ENCODE measurements at places on chromosomes 13 and 19. TPM values are rescaled to one million over a fixed set of nuclear protein-coding genes. Genes with fewer than 3 reads are reported as not detected.

DNA sequence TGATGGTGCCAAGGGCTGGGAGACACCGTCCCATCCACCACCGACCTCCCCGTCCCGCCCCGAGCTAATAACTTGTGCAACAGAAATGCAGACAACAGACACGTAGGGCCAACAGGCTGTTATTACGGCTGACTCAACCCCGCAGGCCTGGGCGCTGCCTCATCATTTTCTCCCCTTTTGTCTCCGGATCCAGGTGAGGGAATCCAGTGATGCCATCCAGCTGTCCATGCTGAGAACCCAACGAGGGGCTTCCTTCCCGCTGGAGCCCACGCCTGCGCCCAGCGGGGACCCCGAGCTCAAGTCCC is 6.4 kb upstream of the DIRAS1 start:
- no peak for DNase-seq

- no peak for DNase-seq
Measured at GRCh38 chr13:84399320-84400085, 517.2 kb upstream of the SLITRK1 start.

DNA sequence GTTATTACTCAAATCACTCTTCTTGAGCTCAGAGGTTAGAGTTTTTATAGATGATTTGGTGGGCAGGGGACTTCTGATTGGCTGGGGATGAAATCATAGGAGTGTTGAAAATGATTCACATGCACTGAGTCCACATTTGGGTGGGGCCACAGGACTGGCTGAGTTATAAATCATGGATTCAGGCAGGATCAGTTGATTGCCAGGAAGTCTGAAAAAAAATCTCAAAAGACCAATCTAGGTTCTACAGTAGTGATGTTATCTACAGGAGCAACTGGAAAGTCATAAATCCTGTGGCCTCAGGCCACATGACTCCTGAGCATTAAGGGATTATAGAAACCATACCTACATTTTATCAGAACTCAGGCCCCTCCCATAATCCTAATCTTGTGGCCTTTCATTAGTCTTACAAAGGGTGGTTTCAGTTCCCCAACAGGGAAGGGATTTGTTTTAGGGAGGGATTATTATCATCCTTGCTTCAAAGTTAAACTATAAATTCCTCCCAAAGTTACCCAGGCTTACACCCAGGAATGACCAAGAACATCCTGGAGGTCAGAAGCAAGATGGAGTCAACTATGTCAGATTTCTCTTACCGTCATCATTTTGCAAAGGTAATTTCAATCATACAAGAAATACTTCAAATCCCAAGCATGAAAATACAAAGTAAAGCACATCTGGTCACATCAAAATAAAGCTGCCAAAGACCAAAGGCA is 5.6 kb upstream of the CCDC70 start:
- DNase-seq, result no peak

- DNase-seq, result no peak
Measured at GRCh38 chr13:34208336-34208735, 390.4 kb downstream of the RFC3 start.

DNA sequence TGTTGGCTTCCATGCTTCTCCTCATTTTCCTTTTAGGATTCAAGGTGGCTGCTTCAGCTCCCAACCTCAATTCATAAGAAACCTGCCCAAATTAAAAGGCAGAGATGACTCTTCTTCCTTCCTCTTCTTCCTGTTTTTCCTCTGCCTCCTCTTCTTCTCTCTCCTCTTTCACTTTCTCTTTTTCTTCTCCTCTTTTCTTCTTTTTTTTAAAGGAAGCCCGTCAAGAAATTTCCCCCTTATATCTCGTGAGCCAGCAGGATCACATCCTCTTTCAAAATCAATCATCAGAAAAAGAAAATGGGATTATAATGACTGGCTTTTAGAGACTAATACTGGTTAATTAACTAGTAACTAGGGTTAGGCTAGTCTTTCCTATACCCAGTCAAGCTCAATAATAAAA is 220.3 kb downstream of the NBEA start:
- no peak for DNase-seq

DNA sequence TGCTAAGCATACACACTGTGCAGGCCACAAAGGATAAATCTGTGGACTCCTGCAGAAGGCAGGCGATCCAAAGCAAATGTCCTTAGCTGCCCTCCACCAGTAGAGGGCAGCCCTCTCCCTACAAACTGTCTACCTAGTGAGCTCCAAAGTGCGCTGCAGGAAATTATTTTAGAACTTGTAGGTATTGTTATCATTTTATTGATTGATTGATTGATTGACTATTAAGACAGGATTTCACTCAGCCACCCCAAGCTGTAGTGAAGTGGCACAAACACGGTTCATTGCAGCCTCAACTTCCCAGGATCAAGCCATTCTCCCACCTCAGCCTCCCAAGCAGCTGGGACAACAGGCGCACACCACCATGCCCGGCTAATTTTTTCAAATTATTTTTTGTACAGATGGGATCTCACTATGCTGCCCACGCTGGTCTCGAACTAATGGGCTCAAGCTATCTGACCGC is 37.3 kb downstream of the RNF6 start:
- DNase-seq, result peak; percentile 17

GRCh38 chr19:50046649-50047503 is 21.1 kb downstream of the ZNF473 start:
- DNase-seq, result peak; percentile 77

DNA sequence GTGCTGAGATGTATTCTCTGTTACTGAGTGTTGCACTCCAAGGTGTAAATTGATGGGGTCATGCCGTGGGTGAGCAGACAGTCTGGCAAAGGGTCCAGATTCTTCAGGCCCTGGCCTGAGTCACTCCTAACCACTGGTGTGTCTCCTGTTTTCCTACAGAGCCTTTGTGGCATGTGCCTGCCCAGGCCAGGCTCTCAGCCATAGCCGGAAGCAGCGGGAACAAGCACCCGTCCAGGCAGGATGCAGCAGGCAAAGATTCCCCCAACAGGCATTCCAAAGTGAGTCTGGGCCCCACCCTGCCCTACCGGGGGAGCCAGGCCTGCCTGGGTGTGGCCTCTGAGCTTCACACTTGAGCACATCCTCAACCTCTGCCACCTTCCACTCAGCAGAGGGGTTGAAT is 61.9 kb downstream of the DPF1 start:
- no peak for DNase-seq

DNA sequence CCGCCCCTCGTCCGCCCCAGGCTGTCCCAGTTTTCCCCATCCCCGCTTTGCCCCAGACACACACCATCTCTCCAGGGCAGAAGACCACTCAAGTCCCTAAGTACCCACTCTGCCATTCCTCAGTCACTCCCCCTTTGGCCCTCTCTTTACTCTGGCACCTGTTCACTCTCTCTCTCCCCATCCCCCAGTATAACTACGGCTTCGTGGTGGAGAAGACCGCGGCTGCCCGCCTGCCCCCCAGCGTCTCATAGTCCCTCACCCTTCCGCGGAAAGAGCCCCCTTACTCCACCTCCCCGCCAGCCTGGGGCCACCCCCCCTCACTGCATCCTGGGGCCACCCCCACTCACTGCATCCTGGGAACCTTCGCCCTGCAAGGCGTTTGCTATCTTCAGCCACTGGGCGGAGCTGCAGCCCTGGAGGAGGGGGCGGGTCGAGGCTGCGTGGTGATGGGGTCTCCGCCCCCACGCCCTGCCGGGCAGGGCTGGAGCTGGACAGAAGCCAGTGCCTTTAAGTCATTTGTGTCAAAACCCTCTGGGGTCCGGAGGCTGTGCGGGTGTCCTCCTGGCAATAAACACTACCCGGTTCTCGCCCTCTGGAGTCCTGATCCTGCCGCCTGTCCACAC is 5.0 kb downstream of the MVB12A start:
- DNase-seq, result no peak

GRCh38 chr19:17107546-17108452 is 32.2 kb downstream of the MYO9B start:
- peak; percentile 48 for DNase-seq

GRCh38 chr13:95207769-95208366 is 93.4 kb downstream of the ABCC4 start:
- DNase-seq, result no peak

GRCh38 chr13:46339035-46339666 is 47.9 kb downstream of the RUBCNL start:
- DNase-seq, result no peak

DNA sequence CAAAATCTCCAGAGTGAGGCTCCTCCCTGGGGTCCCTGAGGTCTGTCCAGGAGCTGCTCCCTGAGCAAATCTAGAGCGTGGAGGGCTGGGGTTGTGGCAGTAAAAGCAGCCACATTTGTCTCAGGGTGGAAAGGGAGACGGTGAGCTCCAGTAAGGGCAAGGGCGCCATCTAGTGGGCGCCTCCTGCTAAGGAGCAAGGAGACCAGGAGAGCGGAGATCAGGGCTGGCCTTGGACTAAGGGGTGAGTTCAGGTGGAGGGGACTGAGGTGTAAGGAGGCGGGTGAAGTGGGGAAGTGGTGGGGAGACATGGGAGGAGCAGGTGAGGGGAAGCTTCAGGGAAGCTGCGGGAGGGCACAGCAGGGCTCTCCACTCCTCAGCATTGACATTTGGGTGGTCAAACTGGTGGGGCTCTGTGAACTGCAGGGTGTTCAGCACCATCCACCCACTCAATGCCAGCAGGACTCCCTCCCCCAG is 5.3 kb upstream of the CEACAM21 start:
- DNase-seq, result peak; percentile 66

GRCh38 chr13:39350461-39350881 is 252.5 kb downstream of the LHFPL6 start:
- DNase-seq, result no peak

- no peak for DNase-seq
Measured at GRCh38 chr19:7676854-7677253, at the start of gene MCEMP1. MCEMP1 (plus strand) TSS chr19:7677090; CDS start chr19:7677121, 31 bp downstream.

- no peak for DNase-seq
Measured at GRCh38 chr13:110465696-110466095, 95.8 kb downstream of the RAB20 start.

GRCh38 chr13:24216176-24216575 is 55.7 kb downstream of the SPATA13 start:
- DNase-seq, result no peak

GRCh38 chr13:99103536-99103935 is 97.1 kb upstream of the UBAC2 start:
- no peak for DNase-seq

- no peak for DNase-seq
Measured at GRCh38 chr19:29405728-29405995, 120.1 kb upstream of the VSTM2B start.

DNA sequence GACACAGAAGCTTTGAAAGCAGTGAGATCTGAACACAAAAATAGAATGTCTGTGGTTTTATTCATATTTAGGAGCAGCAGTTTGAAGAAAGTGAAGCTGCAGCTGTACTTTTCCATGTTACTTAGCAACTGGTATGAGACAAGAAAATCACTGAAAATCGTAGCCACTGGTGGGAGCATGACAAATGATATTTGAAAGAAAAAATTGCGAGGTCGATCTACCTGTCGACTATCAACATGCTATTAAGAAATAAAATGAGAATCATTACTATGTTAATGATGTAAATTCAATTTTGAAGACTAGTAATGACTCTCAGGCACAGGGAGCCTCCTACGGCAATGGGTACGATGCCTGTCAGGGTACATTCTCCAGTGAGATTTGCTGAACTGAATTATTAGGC is 436.4 kb downstream of the SLITRK5 start:
- no peak for DNase-seq

GRCh38 chr13:79776531-79777295 is 295.8 kb downstream of the NDFIP2 start:
- DNase-seq, result no peak

DNA sequence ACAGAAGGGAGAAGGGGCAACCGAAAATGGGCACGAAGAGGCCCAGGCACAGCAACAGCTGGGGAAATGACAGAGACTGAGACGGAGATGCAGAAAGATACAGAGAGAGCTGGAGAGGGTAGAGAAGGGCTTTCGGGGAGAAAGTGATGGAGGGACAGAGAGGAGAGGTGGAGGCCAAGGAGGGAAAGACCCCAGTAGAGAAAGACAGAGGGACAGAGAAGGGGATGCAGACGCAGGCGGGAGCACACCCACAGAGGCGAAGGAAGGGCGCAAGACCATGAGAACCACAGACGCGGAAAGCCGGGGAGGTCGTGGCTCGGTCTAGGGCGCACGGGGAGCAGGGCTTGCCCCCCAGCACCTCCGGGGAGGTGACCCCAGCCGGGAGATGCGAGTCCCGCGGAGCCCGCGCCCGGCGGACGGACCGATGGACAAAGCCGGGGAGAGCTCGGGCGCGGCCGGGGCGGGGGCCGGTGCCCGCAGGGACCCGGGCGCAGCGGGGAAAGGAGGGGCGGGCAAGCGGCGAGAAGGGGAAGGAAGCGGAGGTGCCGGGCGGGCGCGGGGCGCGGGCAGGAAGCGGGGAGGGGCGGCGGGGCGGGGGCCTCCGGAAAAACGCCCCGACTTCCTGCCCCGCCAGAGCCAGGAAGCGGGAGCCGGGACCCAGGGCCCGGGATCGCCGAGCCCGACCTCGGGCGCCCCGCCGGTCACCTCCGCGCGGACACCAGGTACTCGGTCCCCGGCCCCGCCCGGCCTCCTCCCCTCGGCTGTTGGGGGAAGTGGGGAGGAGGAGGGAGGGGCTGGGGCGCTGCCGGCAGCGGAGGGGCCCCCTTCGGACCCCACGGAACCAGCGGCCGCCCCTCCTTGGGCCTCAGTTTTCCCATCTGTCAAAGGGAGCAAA is at the start of gene ARHGEF1:
Gene ARHGEF1, plus strand, starts transcription at position 617 of the 895 bp plus-strand sequence. CDS start 4,899 bp downstream, outside the sequence.
- no peak for DNase-seq

DNA sequence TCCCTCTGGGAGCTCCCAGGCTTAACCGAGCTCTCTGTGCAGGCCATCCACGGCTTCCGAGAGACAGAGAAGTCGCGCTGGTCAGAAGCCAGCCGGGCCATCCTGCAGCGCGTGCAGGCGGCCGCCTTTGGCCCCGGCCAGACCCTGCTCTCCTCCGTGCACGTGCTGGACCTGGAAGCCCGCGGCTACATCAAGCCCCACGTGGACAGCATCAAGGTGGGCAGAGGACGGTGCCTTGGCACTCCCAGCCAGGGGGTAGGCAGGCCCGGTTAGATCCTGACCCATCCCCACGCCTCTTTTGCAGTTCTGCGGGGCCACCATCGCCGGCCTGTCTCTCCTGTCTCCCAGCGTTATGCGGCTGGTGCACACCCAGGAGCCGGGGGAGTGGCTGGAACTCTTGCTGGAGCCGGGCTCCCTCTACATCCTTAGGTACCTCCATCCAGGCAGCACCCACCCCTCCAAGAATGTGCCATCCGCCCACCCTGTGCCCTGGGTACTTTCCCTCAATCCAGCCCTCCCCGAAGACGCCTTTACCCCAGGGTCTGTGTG is 1.5 kb downstream of the PSPN start:
- DNase-seq, result no peak

- DNase-seq, result no peak
Measured at GRCh38 chr13:56356690-56357089, 784.0 kb upstream of the PRR20A start.

DNA sequence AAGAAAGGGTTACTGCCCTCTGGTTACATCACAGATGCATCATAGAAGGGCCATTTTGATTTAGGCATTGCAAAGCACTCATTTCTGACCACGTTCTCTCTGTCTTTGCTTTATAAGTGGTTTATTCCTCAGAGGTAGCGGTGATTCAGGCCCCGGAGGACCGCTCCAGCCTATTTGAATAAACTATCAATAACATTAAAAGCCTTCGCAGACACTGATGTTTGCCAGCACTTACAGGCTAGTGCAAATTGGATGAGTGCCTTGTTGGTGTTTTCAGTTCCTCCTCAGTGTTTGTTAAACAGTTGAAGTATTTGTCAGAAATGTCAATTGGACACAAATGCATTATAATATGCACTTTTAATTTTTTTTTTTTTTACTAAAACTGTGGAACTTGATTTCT is 120.2 kb downstream of the RXFP2 start:
- no peak for DNase-seq

The HIPK4 gene
- total RNA-seq, result 0.60 TPM

The WDR83 gene
- 15.9 TPM for total RNA-seq

The PARP4 gene
- total RNA-seq, result 51.0 TPM

The KIR3DL1 gene
- not detected for total RNA-seq

The PEG3 gene
- total RNA-seq, result 9.6 TPM

The CD37 gene
- total RNA-seq, result 9.8 TPM

The KATNAL1 gene
- total RNA-seq, result 24.5 TPM

The ACER1 gene
- total RNA-seq, result not detected

Data from tibial nerve (tissue), 4 donors.